ENCODE measurements at places on chromosomes 6 and 20.

- no peak for DNase-seq
These were observed 206.4 kb downstream of the SYNDIG1 start for GRCh38 chr20:24675651-24676352.

DNA sequence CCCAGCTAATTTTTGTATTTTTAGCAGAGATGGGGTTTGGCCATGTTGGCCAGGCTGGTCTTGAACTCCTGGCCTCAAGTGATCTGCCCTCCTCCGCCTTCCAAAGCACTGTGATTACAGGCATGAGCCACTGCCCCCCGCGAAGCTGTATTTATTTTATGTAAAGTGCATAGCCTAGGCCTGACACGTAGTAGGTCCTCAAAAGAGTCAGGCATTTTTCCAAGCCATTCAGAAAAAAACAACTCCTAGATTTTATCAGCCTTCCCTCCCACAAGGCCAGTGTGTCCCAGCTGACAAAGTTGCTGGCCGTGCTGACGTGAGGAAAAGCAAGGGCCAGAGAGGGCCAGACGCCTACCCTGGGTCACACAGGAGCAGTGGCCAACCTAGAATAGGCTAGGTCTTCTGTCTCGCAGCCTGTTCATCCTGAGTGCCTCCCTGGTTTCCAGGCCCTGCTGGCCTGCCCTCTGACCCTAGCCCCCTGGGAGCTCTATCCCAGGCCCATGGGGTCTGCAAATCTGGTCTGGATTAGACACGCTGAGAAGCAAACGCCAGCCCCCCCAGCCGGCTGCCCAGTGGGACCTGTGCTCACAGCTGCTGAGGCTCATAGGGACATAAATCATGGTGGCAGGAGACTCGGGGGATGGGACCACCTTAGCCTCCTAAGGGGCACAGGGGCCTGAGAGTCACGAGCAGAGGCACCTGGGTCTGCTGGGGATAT is 11.8 kb downstream of the TCF15 start:
- no peak for DNase-seq

GRCh38 chr6:52013035-52013434 is 74.4 kb downstream of the PKHD1 start:
- no peak for DNase-seq

DNA sequence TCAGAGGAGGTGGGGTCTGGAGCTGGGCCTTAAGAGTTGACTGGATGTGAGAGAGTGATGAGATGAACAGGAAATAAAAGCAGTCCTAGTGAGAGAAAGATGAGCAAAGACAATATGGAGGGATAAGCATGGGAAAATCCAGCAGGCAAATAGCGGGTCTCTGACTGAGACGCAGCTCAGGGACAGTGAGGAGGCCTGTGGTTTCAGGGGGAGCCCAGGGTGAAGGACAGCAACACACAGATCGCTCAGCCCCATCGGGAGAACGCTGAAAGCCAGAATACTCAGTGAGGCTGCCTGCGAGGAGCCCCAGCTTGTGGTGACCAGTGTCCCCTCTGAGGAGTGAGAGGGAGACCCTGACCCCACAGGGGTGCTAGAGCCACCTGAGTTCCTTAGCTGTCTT is 16.8 kb upstream of the DCDC2 start:
- no peak for DNase-seq

DNA sequence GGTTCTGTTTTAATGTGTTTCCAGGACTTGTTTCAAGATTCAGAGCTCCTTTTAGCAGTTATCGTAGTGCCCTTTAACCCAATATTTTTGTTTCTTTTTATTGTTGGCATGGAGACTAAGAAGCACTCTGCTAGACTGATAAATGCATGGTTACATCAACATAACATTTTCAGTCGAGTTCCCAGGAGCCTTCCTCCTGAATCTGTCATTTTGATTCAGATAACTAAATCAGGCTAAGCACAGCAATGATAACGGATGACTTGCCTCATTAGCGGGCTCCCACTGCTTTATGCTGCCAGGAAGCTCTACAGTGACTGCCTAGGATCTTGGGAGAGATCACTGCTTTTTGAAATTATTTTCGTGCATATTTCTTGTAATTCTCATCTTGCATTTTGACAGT is 772.8 kb upstream of the GJE1 start:
- DNase-seq = no peak

DNA sequence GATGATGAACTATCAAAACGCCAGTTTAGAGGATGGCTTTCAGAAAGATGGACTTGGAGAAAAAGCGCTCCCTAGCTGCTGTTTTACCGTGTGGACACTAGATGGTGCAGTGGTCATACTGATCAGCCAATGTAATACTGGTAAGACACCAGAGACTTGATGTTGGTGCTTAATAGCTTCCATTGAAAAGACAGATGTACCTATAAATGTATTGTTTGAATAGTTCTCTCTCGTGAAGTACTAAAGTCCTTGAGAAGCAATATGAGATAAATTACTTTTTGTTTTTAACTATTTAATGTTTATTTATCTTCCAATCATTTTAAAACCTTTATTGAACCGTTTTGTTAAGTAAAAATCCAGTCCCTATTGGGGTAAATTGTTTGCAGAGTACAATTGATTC is 63.9 kb upstream of the FUCA2 start:
- DNase-seq = peak; percentile 73

GRCh38 chr6:129638686-129639085 is 71.3 kb downstream of the ARHGAP18 start:
- DNase-seq = no peak

- no peak for DNase-seq
These were observed 1.6 kb downstream of the SIRPD start for GRCh38 chr20:1555952-1556351.

- DNase-seq = no peak
These were observed 143.9 kb upstream of the ZNF217 start for GRCh38 chr20:53737396-53738038.

DNA sequence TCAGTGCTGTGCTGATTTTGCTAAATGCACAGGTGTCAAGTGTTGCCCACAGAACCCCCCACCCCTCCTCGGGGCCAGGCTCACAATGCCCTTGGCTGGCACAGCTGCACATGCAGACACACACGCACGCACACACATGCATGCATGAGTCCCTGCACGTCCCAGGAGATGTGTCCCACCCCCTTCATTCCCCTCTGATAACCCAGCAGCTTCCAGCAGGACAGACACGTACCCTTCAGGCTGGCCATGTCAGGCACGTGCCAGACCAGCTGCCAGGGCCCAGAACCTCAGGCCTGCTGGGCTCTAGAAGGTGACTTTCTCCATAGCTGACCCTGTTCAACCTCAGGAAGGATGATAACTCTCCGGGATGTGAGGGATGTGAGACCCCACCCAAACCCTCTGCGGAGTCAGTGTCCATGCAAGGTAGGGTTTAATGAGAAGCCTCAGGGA is 44.4 kb downstream of the MRPL14 start:
- DNase-seq = no peak

DNA sequence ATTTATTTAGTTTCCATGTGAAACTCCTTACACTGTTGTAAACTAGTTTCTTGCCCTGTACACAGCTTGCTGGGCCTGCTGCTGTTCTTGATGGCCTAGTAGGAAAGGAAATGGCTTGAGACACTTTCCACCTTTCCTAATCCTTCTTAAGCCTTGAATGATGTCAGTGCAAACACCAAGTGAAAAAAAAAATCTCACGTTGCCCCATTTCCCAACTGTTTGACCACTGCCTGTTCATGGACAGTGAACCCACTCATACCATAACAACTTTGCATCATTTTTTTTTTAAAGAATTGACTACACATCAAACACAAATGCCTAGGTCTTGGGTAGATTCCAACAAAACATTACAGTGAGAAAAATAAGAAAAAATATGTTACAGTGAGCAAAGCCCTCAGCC is 653.6 kb upstream of the FLRT3 start:
- no peak for DNase-seq

DNA sequence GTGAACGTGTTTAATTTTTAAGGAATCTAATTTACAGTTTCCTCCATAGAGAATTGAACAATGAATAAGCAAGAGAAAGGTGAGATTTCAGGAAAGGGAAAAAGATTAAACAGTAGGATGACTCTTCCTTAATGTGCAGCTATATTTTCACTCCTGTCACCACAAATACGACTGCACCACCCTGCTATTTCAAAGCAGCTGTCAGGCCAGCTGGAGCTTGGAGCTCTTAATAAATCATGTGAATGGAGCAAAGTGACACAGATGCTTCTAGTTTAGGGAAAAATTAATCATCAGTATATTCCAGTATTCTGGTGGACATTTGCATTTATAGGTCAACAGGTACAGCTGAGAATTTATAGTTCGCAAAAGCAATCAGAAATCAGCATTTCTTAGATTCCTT is 56.5 kb upstream of the PKIB start:
- no peak for DNase-seq

GRCh38 chr6:633611-634010 is 23.3 kb downstream of the HUS1B start:
- DNase-seq = no peak

- no peak for DNase-seq
These were observed 259.9 kb upstream of the SASH1 start for GRCh38 chr6:148082696-148083095.

DNA sequence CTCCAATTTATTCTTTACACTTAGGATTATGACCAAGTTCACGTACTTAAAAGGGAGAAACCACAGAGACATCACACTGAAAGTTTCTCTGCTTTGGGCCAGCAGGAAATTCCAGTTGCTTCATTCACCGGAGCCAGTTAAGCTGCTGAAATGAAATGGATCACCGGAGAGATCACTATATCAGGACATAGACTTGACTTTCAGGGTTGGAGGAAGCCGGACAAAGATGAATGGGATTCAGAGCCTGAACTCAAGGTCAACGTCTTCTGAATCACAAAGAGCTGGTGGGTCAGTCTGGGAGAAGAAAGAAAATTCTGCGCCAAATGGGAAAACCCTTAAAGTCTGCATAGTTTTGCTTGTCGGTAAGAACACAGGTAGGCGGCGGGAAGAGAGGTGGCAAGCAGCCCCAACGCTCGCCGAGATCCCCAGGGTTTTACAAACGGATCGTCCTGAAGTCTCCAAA is 81.9 kb upstream of the CCDC28A start:
- peak; percentile 59 for DNase-seq

- DNase-seq = peak; percentile 4
These were observed 41.8 kb upstream of the SAYSD1 start for GRCh38 chr6:39156801-39157200.

GRCh38 chr6:169085466-169085865 is 168.2 kb downstream of the THBS2 start:
- DNase-seq = no peak

GRCh38 chr6:67698534-67698933 is 936.5 kb upstream of the ADGRB3 start:
- DNase-seq = no peak

DNA sequence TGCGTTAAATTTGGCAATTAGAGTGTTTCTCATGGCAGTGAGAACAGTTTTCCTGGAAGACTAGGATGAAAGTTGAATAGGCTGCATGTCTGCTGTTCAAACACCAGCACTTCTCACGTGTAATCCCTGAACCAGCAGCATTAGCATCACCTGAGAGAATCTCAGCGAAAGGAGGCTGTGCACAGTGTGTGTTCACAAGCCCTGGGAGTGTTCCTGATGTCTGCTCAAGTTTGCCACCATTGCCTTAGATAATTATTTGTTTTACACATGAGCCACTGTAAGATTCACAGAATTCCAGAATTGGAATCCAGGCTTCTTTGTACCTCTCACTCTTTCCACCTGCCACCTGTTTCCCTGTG is 117.3 kb downstream of the JARID2 start:
- DNase-seq = no peak

- peak; percentile 74 for DNase-seq
These were observed 15.2 kb downstream of the CDH22 start for GRCh38 chr20:46293084-46293483.

DNA sequence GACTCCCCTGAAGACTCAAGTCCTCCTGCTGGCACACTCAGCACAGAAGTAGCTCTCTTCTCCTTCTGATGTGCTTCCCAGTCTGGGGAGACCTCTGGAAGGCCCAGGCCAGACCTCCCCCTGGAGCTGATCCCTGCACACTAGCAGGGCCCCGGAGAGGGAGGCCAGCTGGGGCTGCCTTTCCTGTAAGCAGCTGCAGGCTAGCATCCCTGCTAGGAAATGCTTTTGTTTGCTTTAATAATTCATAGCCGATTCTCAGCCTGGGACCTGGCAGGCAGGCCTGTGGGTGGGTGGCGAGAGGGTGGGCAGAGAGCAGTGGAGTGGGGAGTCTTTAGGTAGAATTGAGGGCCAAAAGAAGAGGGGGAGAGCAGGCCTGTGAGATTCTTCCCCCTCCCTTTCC is 5.2 kb downstream of the EBF4 start:
- peak; percentile 30 for DNase-seq

- DNase-seq = peak; percentile 61
These were observed 227.4 kb downstream of the LRFN2 start for GRCh38 chr6:40359808-40360207.

DNA sequence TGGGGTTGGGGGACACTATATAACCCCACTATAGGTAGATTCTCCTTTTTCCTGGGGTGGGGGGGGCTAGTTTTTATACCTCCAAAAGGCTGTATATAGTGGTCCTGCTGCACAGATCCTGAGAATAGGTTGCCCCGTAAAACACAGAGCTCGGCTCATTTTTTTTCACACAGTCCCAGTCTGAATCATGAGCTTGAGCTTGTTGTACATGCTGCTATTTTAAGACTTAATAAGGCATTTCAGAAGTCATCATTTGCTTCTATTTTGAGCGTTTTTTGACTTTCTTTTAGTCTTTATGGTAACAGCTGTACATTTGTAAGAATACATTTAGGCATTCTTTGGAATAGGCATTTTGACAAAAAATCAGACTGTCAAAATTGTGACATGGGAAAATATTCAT is 30.5 kb downstream of the SLC9A8 start:
- DNase-seq = no peak

DNA sequence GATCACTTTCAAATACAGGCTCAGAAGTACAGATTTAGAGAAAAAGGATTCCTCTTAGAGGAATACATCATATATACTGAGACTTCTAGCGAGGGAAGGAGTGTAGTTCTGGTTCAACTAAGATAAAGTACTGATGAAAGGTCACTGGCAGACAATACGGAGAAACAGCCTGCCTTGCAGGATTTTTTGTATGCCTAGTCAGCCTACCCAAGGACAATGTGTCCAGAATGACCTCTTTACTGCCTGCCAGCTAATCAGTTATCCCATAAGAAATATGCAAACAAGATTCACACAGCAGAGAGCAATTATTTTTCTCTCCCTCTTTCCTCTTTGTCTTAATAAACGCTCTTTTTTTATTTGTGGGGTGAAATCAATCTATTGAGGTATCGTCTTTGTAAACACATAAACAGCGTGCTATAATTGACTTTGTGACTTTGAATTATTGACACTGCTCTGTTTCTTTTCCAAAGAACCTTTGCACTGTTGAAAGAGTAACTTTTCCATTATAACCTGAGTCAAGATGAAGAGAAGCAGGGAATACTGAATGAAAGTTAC is 1.4 kb upstream of the TSPYL4 start:
- no peak for DNase-seq

Data from H7 (cell line).